Smooth muscle cell of bladder (primary cell): ENCODE measurements at places on chromosomes 12 and 14. TPM values are rescaled to one million over a fixed set of nuclear protein-coding genes. Genes with fewer than 3 reads are reported as not detected.

Gene KLRD1
- total RNA-seq, result under 0.01 and 0.46 TPM in 2 replicates

Gene ANKS1B
- 0.37 and 0.43 TPM in 2 replicates for total RNA-seq

Gene DDIT3
- 70.8 and 124 TPM in 2 replicates for total RNA-seq

Gene NEMF
- total RNA-seq, result 57.0 and 67.0 TPM in 2 replicates

Gene CLMN
- total RNA-seq, result 1.9 and 2.1 TPM in 2 replicates

Gene SLC35F4
- 0.28 TPM in 1 of 2 replicates, not detected in the other for total RNA-seq

Gene AKAP3
- 0.85 and 1.5 TPM in 2 replicates for total RNA-seq

Gene CYP46A1
- under 0.01 and 0.74 TPM in 2 replicates for total RNA-seq

Gene LRFN5
- total RNA-seq, result 1.3 and 7.4 TPM in 2 replicates

Gene STXBP6
- total RNA-seq, result 7.3 and 8.5 TPM in 2 replicates

Gene ITFG2
- total RNA-seq, result 9.8 and 12.9 TPM in 2 replicates

Gene FOXA1
- total RNA-seq, result 0.09 TPM in 1 of 2 replicates, not detected in the other

Gene CLBA1
- total RNA-seq, result 6.0 and 7.1 TPM in 2 replicates

Gene CCDC38
- not detected in 2 replicates for total RNA-seq

Gene IL26
- total RNA-seq, result not detected in 2 replicates

Gene BEGAIN
- total RNA-seq, result 0.18 TPM in 1 of 2 replicates, not detected in the other

Gene GPR135
- 2.1 and 3.2 TPM in 2 replicates for total RNA-seq

Gene TAS2R19
- total RNA-seq, result 4.0 and 4.1 TPM in 2 replicates

Gene EIF2S3B
- total RNA-seq, result 0.92 and 16.2 TPM in 2 replicates

Gene AREL1
- 23.5 and 24.4 TPM in 2 replicates for total RNA-seq

Gene TEDC1
- 1.8 and 2.3 TPM in 2 replicates for total RNA-seq

Gene DACT1
- total RNA-seq, result 44.8 and 78.7 TPM in 2 replicates

Gene GRIP1
- total RNA-seq, result under 0.01 and 0.65 TPM in 2 replicates

Gene MFAP5
- total RNA-seq, result 20.3 and 95.2 TPM in 2 replicates

Gene CCND2
- total RNA-seq, result 31.9 and 44.0 TPM in 2 replicates

Gene LRP10
- total RNA-seq, result 40.8 and 66.0 TPM in 2 replicates

Gene SMCO2
- 0.14 TPM in 1 of 2 replicates, not detected in the other for total RNA-seq

Gene IL31
- not detected in 2 replicates for total RNA-seq

Gene EFS
- total RNA-seq, result 1.5 and 3.1 TPM in 2 replicates

Gene KRT79
- not detected in 2 replicates for total RNA-seq

Gene PELI2
- 16.6 and 17.8 TPM in 2 replicates for total RNA-seq

Gene SOAT2
- total RNA-seq, result 0.09 TPM in 1 of 2 replicates, not detected in the other

Gene SLC24A4
- not detected in 2 replicates for total RNA-seq

Gene KCNMB4
- 0.14 and 1.8 TPM in 2 replicates for total RNA-seq

Gene COCH
- 0.14 and 0.18 TPM in 2 replicates for total RNA-seq

Gene PPP1R1A
- not detected in 2 replicates for total RNA-seq

Gene LTBP2
- total RNA-seq, result 71.0 and 72.3 TPM in 2 replicates

Gene TGFB3
- 12.2 and 19.8 TPM in 2 replicates for total RNA-seq

Gene P3H3
- total RNA-seq, result 78.9 and 105 TPM in 2 replicates

Gene ASCL4
- total RNA-seq, result not detected in 2 replicates

Gene C12orf50
- under 0.01 TPM in 1 of 2 replicates, not detected in the other for total RNA-seq

Gene RDH5
- 3.7 and 4.2 TPM in 2 replicates for total RNA-seq

Gene TMEM263
- total RNA-seq, result 105 and 132 TPM in 2 replicates

Gene NUAK1
- total RNA-seq, result 17.9 and 25.8 TPM in 2 replicates

Gene PRB2
- total RNA-seq, result not detected in 2 replicates

Gene SERPINA10
- not detected in 2 replicates for total RNA-seq

Gene SRRM4
- total RNA-seq, result under 0.01 TPM in 2 replicates

Gene IRAK3
- total RNA-seq, result 8.1 and 12.1 TPM in 2 replicates

Gene CHST11
- 2.4 and 3.6 TPM in 2 replicates for total RNA-seq

Gene ARF3
- total RNA-seq, result 25.3 and 27.6 TPM in 2 replicates

Gene FOXN4
- not detected in 2 replicates for total RNA-seq

Gene PLEKHG7
- total RNA-seq, result not detected in 2 replicates

Gene PYGL
- 78.5 and 100 TPM in 2 replicates for total RNA-seq

Gene CPNE6
- not detected in 2 replicates for total RNA-seq
